Kasumi-1 (cell line): ENCODE measurements at places on chromosomes 5 and 9.

GRCh38 chr5:110159202-110159601 lies 469.5 kb downstream of the MAN2A1 start:
- no peak for DNase-seq

DNA sequence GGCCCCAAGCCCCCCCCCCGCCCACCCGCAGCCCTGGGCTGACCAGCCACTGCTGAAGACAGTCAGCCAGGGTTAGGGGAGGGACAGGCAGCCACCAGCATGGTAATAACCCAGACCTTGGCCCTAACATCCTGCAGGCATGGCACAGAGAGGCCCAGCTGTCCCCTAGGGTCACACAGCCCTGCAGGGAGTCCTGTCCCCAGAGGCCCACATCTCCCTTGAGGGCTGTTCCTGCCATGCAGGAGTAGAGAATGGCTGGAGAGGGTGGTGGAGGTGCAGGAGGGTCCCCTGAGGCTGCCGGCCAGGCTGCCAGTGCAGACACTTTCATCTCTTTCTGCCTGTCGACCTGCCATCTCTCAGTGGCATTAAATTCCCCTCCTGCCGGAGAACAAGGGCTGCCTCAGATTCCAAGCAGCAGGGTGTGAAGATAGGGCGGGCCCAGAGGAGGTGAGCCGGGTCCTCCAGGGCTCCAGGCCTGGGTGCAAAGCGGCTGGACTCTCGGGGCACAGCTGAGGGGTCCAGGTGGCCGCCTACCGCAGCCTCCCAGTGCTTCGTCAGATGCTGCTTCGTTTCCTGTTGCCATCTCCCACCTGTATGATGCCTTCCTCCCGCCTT lies 40.0 kb downstream of the CXXC5 start:
- no peak for DNase-seq

DNA sequence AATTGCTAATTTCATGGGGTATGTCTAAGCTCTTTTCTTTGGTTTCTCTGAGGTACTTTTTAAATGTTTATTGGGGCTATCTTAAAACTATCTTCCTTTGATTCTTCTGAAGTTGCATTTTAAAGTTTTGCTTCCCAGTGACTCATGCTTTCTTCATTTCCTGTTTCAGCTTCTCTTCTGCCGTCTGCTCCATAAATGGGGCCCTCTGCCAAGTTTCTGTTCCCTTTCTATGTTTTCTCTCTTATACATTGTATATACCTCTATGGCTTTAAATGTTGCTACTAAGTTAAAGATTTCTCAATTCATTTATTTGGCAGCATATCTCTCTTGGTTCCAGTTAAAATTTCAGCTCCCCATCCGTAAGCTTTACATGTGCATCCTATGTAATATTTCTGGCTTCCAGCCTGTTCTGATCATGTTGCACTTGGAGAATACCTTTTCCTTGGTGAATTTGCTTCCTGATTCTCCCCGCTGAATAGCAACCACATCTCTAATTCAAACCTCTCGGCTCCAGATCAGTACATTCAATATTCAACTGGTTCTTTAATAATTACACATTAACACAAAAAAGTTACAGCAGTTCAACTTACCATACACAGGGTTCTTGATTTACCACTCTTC lies 125.3 kb downstream of the ST8SIA4 start:
- DNase-seq, result peak; percentile 75

DNA sequence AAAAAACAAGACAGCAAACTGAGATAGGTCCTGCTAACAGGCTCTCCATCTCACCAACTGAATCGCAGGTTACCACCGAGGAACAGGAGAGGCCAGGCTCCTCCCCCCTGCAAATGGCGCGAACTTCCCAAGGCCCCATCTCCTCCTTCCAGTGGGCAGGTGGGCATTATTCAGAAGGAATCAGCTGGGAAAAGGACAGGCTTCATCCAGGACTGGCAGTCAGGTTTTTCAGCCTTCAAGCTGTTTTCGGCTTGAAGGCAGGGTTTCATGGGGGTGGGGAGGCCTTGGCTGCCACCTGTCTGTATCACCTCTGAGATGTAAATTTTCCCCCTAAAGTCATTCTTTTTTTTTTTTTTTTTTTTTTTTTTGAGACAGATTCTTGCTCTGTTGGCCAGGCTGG lies 79.4 kb downstream of the SFXN1 start:
- no peak for DNase-seq

GRCh38 chr5:149470942-149471341 lies 80.3 kb downstream of the CSNK1A1 start:
- DNase-seq, result no peak

- no peak for DNase-seq
These were observed 16.5 kb downstream of the AQP3 start for GRCh38 chr9:33430942-33431341.

DNA sequence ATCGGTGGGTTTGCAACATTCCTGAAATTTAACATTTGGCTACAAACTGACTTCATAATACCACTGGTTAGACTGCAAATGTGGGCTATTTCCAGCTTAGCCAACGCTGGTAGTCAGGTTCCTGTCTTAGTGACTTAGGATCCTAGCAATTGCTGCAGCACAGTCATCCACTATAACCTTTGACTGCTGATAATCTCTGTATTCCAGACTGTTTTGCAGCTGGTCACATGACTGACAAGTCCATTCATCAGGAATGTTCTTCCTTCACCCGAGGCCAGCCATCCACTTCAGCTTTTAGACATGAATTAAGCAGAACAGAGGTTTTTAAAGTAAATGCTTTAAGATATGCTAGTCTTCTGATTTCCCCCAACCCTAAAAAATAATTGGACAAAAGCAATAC lies 425.9 kb upstream of the MPDZ start:
- no peak for DNase-seq

- no peak for DNase-seq
These were observed 2.3 kb downstream of the CRAT start for GRCh38 chr9:129108083-129108804.

- peak; percentile 48 for DNase-seq
These were observed 18.9 kb downstream of the SLCO4C1 start for GRCh38 chr5:102277144-102277543.

- no peak for DNase-seq
These were observed 373.4 kb downstream of the GADD45G start for GRCh38 chr9:89978185-89978584.

DNA sequence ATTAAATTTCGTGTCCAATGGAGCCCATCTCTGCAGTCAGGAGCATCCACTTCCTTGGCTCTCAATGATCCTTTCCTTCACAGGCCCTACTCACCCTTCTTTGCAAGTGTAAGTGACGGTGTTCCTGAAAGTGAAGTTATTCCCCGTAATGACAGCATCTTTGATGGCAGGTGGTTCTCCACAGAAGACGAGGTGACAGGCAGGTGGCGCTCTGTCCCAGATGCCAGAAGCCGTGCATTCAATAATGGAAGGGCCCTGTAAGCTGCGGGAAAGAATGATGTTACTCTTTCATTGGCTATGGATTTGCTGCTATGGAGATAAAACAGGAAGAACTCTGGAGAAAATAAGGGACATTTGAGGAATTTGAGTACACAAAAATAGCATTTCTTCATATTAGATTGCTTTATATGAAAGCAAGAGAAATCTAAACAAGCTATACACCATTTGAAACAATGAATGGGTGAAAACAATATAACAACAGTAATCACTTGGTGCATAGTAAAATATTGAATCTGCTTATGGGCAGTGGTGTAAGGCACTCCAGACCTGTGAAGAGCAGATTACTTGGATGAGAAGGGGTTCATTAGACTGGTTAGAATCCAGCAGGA lies 89.9 kb upstream of the TXNDC8 start:
- peak; percentile 28 for DNase-seq

GRCh38 chr9:22216730-22217172 lies 207.6 kb upstream of the CDKN2B start:
- no peak for DNase-seq

GRCh38 chr5:137669811-137670210 lies 66.1 kb downstream of the KLHL3 start:
- no peak for DNase-seq

- no peak for DNase-seq
These were observed 746 bp downstream of the STRBP start for GRCh38 chr9:123267481-123268198.

GRCh38 chr9:86488794-86489193 lies 134.6 kb upstream of the TUT7 start:
- DNase-seq, result no peak

DNA sequence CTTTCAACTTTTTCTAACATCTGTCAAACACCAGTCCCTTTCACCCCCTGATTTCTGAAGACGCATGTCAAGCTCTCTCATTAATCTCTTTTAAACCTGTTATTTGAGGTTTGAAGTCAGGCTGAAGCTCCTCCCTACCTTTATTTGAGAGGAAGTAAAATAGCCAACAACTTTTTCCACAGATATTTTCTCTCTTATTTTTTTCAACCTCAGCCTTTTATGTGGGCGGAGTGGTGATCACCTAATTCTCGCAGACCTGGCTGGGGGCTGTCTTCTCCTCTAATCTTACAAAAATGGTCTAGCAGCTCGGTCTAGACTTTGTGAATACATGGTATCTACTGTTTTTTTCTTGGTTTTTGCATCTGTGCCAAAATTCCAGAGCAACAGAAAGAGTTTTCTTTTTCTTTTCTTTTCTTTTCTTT lies 395.7 kb upstream of the ACTBL2 start:
- no peak for DNase-seq

DNA sequence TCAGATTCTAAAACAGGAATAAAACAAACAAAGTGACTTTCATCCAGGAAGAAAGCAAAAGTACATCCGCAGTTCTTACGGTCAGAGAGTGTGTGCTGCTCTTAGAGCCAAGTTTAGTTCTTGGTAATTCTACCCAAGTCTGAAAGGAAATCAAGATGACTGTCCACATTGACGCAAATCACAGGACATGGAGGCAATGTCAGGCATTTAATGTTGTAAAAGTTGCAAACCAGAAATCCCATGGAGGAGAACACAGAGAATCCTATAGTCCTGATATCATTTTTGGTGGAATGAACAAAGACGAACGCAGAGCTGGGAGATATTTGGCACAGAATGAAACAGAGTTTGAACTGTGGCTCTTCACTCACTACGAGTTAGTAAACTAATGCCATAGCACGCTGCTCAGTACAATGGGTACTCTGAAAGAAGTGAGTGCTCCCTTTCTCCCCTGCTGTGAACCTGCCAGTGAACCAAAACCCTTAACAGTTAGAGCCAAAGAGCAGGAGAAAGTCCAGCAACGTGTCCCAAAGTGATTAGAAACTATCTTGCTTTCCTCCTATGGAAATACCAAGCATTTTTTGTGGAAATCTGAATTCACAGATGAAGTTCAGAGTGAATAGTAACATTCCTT lies 74.3 kb downstream of the MUSK start:
- DNase-seq, result no peak

GRCh38 chr5:161263191-161263590 lies 283.3 kb downstream of the GABRB2 start:
- no peak for DNase-seq

DNA sequence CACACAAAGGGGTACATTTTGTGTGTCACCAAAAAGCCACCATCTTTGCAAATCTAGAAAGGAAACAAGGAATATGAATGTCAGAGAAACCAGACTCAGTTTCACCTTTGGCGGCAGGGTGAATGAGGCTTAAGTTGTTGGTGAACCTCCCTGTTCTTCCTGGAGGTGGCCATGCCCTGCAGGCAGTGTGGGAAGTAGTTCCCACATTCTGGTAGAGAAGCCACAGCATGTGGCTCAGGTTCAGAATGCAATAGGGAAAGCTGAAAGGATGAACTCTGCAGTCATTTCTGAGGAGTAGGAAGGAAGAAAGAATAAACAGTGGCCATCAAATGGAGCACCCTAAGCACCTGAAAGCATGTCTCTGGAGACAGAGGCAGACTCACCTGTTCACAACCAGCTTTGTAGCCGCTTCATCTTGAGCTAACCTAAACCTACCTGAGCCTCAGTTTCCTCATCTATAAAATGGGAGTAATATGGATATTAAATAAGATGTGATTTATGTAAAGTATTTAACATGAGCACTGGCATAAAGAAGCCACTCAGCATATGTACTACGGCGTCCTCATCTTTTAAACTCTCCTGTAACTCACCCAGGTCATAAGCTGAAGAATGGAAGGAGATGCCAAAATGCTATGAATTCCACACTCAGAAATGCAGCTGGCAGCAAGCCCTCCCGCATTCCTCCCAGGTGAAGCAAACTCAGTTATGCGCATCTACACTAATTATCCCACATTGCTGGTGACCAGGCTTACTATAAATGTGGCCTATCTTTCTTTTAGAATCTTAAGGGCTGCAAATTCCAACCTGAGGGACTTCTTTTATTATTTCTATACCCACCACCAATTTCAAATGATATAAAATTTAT lies 86.0 kb downstream of the ZNF608 start:
- no peak for DNase-seq

GRCh38 chr9:116234081-116234480 lies 80.5 kb downstream of the PAPPA start:
- no peak for DNase-seq

DNA sequence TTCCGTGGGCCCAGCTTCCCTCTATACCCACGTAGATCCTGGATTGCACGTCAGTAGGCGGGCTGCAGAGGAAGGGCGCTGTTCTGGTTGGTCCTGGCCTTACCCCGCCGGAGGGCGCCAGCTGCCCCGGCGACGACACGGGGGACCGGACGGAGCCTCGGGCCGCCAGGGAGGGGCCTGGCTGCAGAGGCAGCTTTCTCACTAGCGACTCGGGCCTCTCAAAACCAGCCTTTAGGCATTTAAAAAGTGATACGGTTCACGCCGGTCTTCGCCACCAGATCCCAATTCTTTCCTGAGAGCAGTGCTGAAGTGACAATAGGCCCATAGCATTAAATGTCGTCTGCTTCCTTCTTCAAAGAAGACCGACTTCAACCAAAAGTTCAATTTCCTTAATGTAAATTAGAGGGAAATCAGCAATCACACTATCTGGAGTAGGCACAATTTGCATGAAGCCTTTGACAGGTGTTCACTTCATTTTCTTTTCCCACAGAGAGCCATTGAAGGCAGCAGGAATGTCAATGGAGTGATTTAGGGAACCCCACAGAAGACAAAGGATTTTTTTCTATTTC lies 17.6 kb upstream of the UBE2D2 start:
- DNase-seq, result peak; percentile 28

DNA sequence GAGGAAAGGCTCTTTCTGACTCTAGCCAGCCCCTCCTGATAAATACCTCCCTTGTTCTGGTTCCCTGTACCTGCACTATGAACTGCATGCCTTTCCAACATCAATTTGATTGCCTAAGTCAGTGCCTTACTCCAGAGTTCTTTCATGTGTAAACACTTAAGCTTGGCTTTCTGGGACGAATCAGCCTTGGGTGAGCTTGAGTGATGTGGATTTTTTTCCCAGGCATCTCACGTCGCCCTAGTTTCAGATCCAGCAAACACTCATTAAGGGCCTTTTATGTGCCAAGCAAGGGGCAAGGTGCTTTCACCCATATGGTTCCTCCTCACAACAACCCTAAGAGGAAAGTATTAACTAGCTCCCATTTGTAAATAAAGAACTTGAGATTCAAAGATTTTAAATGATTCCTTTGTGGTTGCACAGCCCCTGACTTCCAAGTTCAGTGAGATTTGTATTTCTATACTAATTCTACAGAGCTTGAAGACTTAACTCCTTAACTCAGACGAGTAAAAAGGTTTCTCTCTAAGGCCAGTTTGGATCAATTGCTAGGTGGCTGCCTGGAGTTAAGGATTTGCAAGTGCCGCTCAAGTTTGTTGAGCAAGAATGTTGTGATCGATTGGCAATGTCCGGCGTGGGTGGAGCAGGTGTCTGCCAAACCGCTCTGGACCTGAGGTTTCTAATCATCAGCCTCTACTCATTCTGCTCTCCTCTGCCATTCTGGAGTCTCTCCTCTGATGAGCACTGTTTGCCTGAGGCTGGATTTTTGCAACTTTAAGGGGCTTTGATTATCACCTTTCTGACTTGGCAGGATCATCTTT lies 20.2 kb upstream of the TJP2 start:
- DNase-seq, result no peak

- no peak for DNase-seq
These were observed 147.9 kb upstream of the TBCA start for GRCh38 chr5:77924081-77924480.
